Activated CD4-positive, alpha-beta T cell treated with anti-CD3 and anti-CD28 coated beads, Interleukin-10, Interleukin-2, amounts not matched to agents 100 ng/mL and 50 ng/mL, durations not matched to agents 16 hours and 8 hours (primary cell): ENCODE measurements at places on chromosomes 1 and 21.

GRCh38 chr1:101587741-101588140, 350.9 kb downstream of the S1PR1 start:
- DNase-seq = no peak

GRCh38 chr1:23179862-23180261, 11.2 kb upstream of the LUZP1 start:
- no peak for DNase-seq

DNA sequence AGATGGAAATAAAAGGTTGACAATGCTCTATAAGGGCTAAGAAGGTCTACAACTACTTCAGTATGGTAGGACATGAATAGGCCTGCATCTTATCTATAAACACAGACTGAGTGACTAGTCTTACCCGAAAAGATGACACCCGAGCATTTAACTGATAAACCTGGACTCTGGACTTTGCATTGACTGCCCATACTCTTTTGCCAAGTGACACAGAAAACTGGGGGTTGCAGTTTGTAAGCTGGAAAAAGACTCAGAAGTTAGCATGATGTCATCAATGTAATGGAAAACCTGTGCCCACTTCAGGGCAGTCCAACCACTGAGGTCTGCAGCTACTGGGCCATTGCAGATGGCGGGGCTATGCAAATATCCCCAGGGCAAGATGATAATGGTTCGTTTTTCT, 258.3 kb upstream of the NEGR1 start:
- DNase-seq = no peak

GRCh38 chr1:20366463-20367115, 75.9 kb downstream of the VWA5B1 start:
- DNase-seq = no peak

- no peak for DNase-seq
Measured at GRCh38 chr1:12748778-12749355, 2.9 kb downstream of the CFAP107 start.

GRCh38 chr1:24490101-24490781, 12.4 kb upstream of the RCAN3 start:
- no peak for DNase-seq

DNA sequence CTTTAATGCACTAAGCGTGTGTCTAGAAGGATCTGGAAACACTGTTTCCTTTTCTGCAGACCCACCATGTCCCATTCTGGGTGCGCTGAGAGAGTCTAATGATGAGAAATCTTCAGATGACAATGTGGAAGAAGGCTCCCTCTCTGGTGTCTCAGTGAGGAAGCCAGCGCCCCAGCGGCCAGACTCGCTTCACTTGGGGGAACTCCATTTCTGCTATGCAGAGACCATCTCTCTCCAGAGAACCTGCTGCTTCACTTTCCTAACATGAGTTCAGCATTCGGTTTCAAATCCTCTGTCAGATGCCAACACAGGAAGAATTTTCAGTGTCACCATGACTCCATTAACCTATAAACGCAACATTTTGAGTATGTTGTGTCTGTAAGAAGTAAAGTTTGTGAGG, 121.8 kb downstream of the SYF2 start:
- DNase-seq = no peak

GRCh38 chr1:209132736-209133467, 450.6 kb upstream of the CAMK1G start:
- no peak for DNase-seq

GRCh38 chr1:151060007-151060656, at the start of gene MLLT11:
Gene MLLT11 (plus strand): TSS chr1:151060397. CDS start chr1:151067225, 6,828 bp downstream.
- no peak for DNase-seq

DNA sequence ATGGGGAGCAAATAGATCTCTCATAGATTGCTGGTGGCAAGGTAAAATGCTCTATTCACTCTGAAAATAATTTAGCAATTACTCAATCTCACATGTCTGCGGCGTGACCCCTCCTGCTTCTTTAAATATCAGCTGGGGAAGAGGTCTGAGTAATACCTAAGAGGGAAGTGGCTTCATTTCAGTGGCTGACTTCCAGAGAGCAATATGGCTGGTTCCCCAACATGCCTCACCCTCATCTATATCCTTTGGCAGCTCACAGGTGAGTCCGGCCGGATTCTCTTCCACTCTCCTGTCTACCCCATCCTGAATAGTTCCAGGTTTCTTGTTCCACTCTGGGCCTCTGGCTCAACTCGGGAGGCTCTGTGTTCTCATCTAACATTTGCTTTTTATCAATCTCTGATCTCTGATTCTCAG, at the start of gene SLAMF7:
SLAMF7 (plus strand) TSS at position 150 of the 414 bp plus-strand sequence; CDS start at position 205, 55 bp downstream.
- peak; percentile 83 for DNase-seq

- no peak for DNase-seq
Measured at GRCh38 chr1:7334475-7335035, 436.5 kb upstream of the VAMP3 start.

GRCh38 chr1:39960431-39960958, 5.5 kb downstream of the MFSD2A start:
- peak; percentile 56 for DNase-seq

GRCh38 chr1:247452447-247453039, 5.4 kb downstream of the OR2B11 start:
- DNase-seq = no peak

GRCh38 chr1:164706606-164706987, 147.6 kb downstream of the PBX1 start:
- no peak for DNase-seq

GRCh38 chr1:4140241-4140640, 240.2 kb upstream of the C1orf174 start:
- DNase-seq = no peak
